ENCODE measurements at places on chromosomes 1 and 21.
A peak's percentile ranks its signal among the peaks of the same experiment; 100 is the strongest.

DNA sequence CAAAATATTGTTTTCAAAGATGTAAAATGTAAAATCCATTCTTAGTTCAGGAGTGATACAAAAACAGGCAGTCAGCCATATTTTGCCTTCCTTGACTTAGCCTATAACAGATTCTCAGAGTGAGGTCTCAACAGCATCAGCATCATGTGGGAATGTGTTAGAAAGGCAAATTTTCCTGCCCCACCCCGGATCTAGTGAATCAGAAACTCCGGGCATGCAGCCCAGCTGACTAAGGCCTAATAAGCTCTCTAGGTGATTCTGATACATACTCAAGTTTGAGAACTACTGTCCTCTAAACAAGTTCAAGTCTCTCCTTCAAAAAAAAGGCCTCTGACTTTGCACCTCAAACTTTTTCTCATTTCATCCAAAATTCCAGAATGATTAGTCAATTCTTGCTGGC lies 46.9 kb upstream of the PRRC2C start:
- peak; percentile 78 for DNase-seq

- DNase-seq, result no peak
These were observed 275.7 kb downstream of the PBX1 start for GRCh38 chr1:164834641-164835040.

DNA sequence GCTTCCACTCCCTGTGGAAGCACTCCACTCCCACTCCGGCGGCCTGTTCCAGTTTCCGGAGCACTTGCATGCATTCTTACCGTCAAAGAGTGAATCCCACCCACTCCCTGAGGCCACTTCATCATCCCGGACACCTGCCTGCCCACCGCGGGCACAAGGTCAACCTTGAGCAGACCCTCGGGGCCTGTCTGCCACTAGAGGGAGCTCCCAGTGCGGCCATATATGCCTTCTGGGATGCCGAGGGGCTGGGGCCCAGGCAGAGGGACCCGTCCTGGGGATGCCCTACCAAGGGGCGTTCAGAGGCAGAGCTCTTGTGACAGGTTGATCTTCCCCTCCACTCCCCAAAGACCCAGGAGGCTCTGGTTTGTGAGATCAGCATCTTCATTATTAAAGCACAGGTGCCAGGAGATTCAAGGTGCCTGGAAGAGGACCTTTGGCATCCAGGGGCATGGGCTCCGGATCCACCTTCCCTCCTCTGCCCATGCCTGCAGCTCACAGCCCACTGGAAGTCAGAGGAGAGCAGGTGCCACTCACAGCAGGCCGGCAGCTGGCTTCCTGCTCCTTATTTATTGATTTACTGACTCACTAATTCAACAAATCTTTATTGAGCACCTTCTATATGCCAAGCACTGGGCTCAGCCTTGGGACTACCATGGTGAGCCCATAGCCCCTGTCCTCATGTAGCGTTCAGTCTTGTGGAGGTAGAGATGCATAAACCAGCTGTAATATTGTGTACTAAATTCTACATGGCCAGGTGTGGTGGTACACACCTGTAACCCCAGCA lies 47.3 kb downstream of the UBIAD1 start:
- DNase-seq, result peak; percentile 39

- no peak for DNase-seq
These were observed 6.3 kb downstream of the SLC9A1 start for GRCh38 chr1:27148591-27148990.

DNA sequence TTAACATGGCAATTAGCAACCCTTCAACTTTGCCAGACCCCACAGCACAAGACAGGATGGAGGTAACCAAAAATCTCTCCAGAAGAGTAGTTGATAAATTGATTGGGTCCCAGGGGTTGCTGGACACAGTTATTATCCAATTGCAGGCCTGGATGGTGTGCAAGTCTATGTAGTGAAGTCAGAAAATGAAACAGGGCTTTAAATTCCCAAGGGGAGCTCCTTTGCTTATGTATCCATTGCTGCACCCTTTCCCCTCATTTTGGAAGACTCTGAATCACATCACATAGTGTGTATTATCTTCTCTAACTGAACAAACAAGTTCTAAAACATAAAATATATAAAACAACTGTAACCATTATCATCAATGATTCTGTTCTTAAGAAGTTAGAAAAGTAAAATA lies 550.2 kb downstream of the LMO4 start:
- no peak for DNase-seq

GRCh38 chr1:59879574-59879973 lies 47.0 kb downstream of the CYP2J2 start:
- peak; percentile 83 for DNase-seq

GRCh38 chr21:26900980-26901379 lies 55.8 kb upstream of the ADAMTS1 start:
- no peak for DNase-seq

- no peak for DNase-seq
These were observed 66.9 kb upstream of the NGF start for GRCh38 chr1:115404911-115405310.

DNA sequence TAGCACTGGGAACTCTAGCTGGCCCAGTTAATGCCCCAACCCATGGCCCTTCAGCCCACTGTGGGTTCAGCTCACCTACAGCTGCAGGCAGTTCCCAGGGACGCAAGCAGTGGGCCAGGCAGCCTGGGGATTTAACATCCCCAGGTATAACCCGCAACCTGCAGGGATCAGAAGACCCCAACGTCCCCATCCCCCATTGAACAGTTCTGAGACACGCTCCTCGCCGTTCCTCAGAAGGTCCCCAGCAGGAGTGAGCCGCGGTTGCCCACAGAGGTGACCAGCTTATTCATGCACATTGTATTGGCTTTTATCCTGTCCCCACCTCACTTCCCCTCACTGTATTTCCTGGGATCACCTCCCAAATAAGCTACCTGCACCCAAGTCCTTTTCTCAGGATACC lies 5.0 kb upstream of the MATN1 start:
- DNase-seq, result no peak

- no peak for DNase-seq
These were observed 208.3 kb downstream of the ZC3H11B start for GRCh38 chr1:219404629-219405028.

DNA sequence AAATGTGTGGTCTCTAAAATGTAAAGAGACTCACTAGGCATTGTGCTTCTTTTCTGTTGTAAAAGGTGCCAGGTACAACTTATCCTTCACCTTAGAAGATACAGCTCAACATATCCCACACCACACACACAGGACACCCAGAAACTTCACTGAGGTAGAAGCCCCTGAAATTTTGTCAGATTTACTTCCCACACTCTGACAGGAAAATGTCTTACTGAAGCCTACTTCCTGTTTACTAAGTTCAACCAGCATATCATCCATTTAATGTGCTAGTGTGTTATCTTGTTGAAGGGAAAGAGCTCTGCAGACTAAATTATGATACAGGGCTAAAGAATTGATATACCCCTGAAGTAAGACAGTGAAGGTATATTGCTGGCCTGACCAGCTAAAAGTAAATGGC lies 39.9 kb upstream of the INSL5 start:
- DNase-seq, result no peak

- DNase-seq, result no peak
These were observed 21.7 kb upstream of the IL12RB2 start for GRCh38 chr1:67285780-67286488.

GRCh38 chr1:109040627-109040988 lies 1.3 kb downstream of the WDR47 start:
- no peak for DNase-seq

DNA sequence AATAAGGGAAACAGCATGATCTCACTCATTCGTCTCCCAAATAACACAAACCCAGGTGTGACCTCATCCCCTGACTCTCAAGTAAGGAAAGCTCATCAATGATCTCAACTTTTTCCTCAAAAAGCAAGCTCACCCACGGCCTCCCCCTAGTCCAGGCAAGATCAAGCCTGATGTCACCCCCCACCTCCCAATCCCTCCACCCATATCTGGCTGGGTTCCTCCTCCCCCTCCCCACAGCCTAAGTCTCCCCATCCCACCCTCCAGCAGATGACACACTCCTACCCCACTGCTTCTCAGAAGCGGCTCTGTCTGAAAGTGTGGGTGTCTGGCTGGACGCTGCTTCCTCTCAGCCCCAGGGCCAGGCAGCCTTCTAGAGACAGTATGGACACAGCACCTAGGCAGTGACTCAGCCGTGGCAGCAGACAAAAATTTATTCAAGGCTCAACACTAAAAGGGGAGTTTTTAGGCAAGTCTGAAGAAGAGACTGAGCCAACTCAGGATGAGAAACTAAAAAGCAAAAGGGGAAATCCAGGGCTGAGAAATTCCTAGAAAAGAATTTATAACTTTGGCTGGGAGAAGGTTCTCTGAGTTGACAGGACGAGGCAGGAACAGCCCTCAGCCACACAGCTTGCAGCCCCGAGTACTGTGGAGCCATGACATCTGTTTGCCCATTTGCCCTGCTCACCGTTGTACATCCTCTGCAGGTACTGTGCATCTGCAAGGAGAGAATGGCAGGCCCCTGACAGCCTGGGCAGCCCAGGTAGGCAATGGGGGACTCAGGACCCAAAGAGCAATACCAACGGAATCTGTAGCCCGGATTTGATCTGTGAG lies 81.6 kb upstream of the LRRC8D start:
- DNase-seq, result no peak

DNA sequence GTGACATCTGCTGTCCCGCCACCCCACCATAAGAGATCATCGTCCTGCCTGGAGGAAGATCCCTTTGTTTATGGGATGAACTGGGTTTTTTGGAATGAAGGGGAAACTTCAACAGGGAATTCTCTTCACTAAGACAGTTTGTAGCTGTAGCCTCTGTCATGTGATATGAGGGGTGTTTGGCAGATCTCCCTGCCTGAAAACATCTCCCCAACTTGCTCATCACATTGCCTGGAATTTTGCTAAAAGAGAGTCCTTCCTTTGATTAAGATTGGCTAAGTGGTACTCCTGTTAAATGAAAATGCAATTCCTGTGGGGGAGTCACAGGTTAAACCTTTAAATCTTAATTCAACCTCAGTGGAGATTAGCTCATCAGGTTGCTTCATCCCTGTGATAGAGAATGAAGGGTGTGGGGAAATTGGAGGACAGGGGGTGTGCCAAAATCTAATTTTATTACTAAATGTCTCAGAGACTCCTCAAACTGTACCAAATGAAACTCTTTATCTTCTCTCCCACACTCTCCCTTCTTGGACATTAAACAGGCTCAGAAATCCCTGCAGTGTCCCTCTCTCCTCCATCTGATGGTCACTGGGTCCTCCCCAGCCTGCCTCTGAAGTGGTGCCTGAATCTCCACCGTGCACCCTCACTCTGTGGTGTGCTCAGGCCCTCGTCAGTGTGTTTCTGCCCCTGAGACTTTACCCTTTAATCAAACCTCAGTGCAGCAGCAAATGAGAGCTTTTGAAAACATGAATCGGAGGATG lies 54.8 kb downstream of the IER5 start:
- no peak for DNase-seq

DNA sequence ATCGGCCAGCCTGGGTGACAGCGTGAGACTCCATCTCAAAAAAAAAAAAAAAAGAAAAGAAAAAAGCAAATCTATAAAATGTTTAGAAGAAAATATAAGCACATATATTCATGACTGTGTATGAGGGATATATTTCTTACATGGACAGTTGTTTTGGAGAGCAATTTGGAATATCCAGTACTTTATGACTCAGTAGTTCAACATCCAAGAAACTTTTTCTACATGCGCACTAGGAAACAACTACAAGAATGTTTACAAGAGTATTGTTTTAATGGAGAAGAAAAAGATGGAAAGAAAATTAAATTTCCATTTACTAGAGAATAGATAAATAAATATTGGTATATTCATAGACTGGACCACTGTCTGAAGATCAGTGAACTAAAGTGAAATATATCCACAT lies 77.5 kb downstream of the MAST2 start:
- DNase-seq, result no peak

- peak; percentile 86 for DNase-seq
These were observed 534 bp downstream of the C1orf56 start for GRCh38 chr1:151047925-151048644.

GRCh38 chr1:156530006-156530405 lies 29.4 kb upstream of the MEF2D start:
- DNase-seq, result no peak

DNA sequence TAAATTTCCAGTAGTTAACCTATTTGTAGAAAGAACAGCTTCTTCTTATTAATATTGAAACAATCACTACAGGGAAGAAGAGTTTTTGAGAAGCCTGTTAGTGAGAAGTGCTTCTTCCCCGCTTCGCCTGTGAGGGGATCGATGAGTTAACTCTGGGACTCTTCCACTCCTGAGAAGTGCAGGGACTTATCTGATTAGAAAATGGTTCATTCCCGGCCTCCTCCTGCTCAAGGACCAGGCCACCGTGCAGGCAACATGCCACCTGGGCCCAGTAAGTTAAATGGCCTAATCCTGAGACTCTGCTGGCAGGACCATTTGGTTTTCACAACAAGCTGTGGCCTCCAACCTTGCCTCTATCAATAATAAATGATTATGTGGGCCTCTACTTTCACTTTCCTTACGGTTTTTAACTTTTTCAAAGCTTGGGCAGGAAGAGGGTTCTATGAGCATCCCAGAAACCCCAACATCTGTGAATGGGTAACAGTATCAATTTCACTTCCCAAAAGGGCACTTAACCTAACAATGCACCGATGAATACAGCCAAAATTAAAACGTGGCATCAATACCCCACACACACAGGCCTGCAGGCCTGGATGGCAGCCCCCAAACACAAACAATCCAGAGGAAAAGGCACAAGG lies 33.1 kb downstream of the SIPA1L2 start:
- no peak for DNase-seq

DNA sequence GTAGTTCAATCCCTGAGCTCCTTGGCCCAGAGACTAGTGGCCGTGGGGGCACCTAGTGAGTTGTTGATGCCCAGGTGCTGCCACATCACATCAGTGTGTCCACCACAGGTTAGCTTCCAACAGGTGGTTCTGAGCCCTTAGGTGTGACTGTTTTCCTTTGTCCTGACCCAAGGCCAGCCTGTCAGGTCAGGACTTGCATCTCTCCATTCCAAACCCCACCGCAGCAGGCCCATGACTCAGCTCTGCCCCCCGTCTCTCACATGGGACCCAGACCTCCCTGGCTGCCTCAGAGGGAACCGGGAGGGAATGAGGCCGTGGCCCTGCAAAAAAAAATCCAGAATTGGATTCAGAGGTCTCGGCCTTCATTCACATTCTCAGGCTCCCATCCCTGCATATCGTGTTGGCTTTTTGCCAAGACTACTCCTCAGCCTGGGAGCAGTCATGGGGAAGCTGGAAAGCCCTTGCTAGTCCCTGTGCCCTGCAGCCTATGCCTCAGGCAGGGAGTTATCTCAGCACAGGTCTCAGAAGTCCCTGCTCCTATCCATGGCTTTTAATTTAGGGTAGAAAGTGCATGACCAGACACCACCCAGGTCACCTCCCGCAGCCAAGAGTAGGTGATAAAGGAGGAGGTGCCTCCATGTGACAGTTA lies 7.2 kb downstream of the INAVA start:
- DNase-seq, result no peak

- peak; percentile 29 for DNase-seq
These were observed 3.4 kb downstream of the SLC26A9 start for GRCh38 chr1:205939690-205940330.
